CD4-positive, alpha-beta T cell treated with Interleukin-4 for 4 hours (primary cell): ENCODE measurements at places on chromosomes 7 and 10.

- DNase-seq = no peak
Measured at GRCh38 chr7:116610721-116611120, 61.3 kb upstream of the MET start.

GRCh38 chr10:132446195-132446581 is 49.2 kb downstream of the PWWP2B start:
- no peak for DNase-seq

DNA sequence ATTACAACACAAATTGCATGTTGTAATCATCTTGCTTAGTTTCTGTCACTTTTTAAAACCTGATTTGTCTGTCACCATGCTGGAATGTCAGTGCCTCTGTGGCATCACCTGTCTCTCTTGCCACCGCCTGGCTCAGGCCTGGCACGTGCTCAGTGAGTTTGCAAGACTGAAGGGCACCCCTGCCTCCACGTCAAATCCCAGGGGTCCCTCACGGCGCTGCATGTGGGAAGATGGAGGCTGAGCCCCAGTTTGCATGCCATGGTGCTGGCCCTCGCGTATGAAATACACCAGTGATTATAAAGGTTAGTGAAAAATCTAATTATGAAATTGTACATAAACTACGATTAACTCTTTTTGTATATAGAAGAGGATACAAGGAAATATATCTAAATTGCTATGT is 51.9 kb upstream of the VIPR2 start:
- DNase-seq = no peak

- peak; percentile 95 for DNase-seq
Measured at GRCh38 chr7:76317782-76318487, 15.5 kb downstream of the HSPB1 start.
